ENCODE measurements at places on chromosomes 13 and 19. TPM values are rescaled to one million over a fixed set of nuclear protein-coding genes. Genes with fewer than 3 reads are reported as not detected.

ZNF491 gene
- total RNA-seq: 2.1 TPM

C5AR2 gene
- total RNA-seq: 0.21 TPM

CAPN12 gene
- 16.2 TPM for total RNA-seq

IL4I1 gene
- total RNA-seq: 1.6 TPM

TMEM238 gene
- total RNA-seq: 23.6 TPM

USHBP1 gene
- not detected for total RNA-seq

KLK15 gene
- not detected for total RNA-seq

ZNF582 gene
- 2.8 TPM for total RNA-seq

TMPRSS9 gene
- not detected for total RNA-seq

C19orf38 gene
- total RNA-seq: 1.1 TPM

CD209 gene
- total RNA-seq: not detected

RGCC gene
- 23.9 TPM for total RNA-seq

NALCN gene
- not detected for total RNA-seq

ZNF837 gene
- total RNA-seq: 1.3 TPM

ADGRE1 gene
- 0.50 TPM for total RNA-seq

KLK4 gene
- not detected for total RNA-seq

CBY2 gene
- total RNA-seq: not detected

CACNG7 gene
- total RNA-seq: not detected

TNFSF13B gene
- total RNA-seq: 3.1 TPM

SAMD4B gene
- 44.5 TPM for total RNA-seq

KLK7 gene
- total RNA-seq: not detected

ASF1B gene
- total RNA-seq: 131 TPM

CACNG6 gene
- total RNA-seq: not detected

LGI4 gene
- 0.13 TPM for total RNA-seq

OR7C1 gene
- total RNA-seq: not detected

SIGLEC5 gene
- not detected for total RNA-seq

IGFL1 gene
- not detected for total RNA-seq

PSG1 gene
- not detected for total RNA-seq

CARM1 gene
- total RNA-seq: 33.4 TPM

ZNF414 gene
- total RNA-seq: 28.7 TPM

KANK3 gene
- 3.4 TPM for total RNA-seq

ZNF541 gene
- 0.10 TPM for total RNA-seq

ATXN8OS gene
- total RNA-seq: not detected

IGFL2 gene
- total RNA-seq: not detected

DIRAS1 gene
- not detected for total RNA-seq

LRFN3 gene
- total RNA-seq: 9.8 TPM

ALG11 gene
- total RNA-seq: 22.9 TPM

SBSN gene
- total RNA-seq: not detected

URAD gene
- total RNA-seq: not detected

MRPL4 gene
- 87.0 TPM for total RNA-seq

NRTN gene
- total RNA-seq: not detected

TMEM59L gene
- total RNA-seq: not detected

MAST1 gene
- total RNA-seq: 0.89 TPM

CEACAM4 gene
- total RNA-seq: not detected

ANGPTL8 gene
- total RNA-seq: not detected

GRK1 gene
- total RNA-seq: not detected

ZIC2 gene
- total RNA-seq: not detected

AP2S1 gene
- 154 TPM for total RNA-seq

KLK2 gene
- not detected for total RNA-seq

ZNF610 gene
- total RNA-seq: 1.6 TPM

SLC46A3 gene
- total RNA-seq: 10.3 TPM

CEACAM7 gene
- not detected for total RNA-seq

Data from activated CD8-positive, alpha-beta T cell treated with anti-CD3 and anti-CD28 coated beads, Interleukin-2, amount 10 ng/mL, durations not matched to agents 7 days and 5 days (primary cell).